Muscle of arm (tissue), 14 donors: ENCODE measurements at places on chromosomes 7 and 10. TPM values are rescaled to one million over a fixed set of nuclear protein-coding genes. Genes with fewer than 3 reads are reported as not detected.

The ZFAND4 gene
- 11.1 TPM for polyA plus RNA-seq

The ACTA2 gene
- 209 TPM for polyA plus RNA-seq

DNA sequence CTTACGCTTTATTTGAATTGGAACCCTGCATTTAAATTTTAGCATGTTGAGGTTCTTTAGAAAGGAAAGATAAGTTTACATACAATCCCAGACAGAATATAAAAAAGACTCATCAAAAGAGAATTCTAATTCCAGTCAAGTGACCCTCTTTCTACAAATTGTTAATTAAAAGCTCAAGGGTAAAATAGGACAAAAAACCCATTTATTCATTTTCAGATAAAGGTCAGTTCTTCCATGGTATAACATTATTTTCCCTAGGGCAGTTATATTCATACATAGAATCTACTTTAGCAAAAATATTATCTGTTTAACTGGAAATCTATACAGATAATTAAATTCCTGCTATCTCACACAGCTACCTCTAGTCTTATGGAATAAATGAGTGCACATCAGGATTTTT lies 137.5 kb upstream of the LAMB4 start:
- no peak for DNase-seq

GRCh38 chr10:3712707-3713106 lies 72.3 kb downstream of the KLF6 start:
- no peak for DNase-seq

DNA sequence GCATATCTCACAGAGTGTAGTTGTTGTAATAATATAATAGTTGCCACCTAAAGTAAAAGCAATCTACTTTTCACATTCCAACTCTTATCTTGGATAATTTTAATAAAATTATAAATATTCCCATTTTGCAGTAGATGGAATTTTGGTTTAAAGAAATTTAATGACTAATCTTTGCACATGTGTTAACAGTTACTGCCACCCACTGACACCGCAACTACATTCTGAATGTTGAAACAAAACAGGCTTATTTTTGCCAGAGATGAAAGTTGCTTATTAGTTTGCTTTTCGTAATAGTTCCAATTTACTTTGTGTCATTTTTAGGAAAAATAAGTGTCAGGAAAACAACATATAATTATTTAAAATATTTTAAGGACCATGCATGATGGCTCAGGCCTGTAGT lies 557.5 kb upstream of the PCDH15 start:
- no peak for DNase-seq

The IFIT1B gene
- polyA plus RNA-seq, result not detected

DNA sequence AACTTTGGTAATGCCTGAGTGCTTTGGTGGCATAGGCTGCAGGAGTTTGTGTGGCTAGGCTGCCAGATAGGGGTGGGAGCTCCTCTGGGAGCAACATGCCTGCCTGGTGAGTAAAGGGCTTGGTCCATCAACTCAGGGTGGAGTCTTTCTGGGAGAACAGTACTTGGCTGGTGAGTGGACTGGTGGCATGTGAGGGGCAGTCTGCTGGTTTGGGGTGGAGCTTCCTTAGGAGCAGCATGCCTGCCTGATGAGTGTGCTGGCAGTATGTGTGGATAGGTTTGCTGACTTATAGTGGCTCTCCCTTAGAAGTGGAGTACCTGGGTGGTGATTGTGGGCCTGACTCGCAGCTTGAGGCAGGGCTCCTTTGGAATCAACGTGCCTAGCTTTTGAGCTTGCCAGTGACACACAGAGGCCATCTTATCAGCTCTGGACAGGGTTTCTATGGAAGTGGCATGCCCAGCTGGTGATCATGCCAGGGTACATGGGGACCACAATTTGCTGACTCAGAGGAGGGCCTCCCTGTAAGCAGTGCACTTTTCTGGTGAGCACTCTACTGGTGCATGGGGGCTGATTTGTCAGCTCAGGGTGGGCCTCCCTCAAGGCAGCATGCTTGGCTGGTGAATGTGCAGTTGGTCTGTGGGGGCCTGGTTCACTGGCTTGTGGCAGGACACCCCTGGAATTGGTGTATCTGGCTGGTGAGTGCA lies 35.0 kb upstream of the SRI start:
- no peak for DNase-seq

The AOAH gene
- polyA plus RNA-seq, result 11.4 TPM

The FAM13C gene
- polyA plus RNA-seq, result 41.6 TPM

- DNase-seq, result no peak
Measured at GRCh38 chr7:78683566-78683965, 769.9 kb downstream of the MAGI2 start.

The ATOH7 gene
- 0.18 TPM for polyA plus RNA-seq

- no peak for DNase-seq
Measured at GRCh38 chr10:25786161-25786560, 147.9 kb upstream of the MYO3A start.

GRCh38 chr10:131921184-131921583 lies 20.4 kb downstream of the PPP2R2D start:
- DNase-seq, result no peak

DNA sequence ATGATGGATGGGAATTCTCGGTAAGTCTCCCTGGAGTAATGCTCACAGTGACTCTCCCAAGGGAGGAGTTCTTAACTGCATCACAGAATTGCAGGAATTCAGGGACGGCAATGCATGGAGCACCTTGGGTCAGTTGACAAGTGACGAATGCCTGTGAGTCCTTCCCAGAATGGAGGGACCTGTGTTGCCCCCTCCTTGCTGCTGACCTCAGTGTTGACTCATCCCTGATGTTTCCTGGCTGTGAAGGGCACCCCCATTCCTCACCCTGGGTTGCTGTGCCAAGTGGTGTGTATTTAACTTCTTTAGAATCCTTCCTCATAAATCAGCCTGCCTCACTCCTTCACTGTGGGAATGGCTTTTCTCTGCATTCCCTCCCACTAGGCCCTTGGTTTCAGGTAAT lies 98.9 kb downstream of the LRMDA start:
- no peak for DNase-seq

The SLC16A9 gene
- polyA plus RNA-seq, result 5.2 TPM

DNA sequence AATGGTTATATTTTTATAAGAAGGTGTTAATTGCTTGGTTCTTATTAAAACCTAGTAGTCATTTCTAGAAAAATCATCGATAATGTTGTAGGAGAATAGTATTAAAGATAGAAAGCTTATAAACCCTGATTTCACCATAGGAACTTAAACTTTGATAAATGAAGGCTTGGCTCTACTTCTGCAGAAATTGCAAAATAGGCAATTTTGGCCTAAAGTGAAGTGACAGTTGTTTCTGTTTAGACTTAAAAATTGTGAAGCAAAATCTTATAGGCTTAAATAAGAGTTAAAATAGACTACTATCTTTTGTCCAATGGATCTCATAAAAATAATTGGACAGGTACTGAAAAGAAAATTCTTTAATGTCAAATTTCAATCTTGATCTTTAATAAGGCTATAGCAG lies 321.6 kb upstream of the FZD8 start:
- no peak for DNase-seq

DNA sequence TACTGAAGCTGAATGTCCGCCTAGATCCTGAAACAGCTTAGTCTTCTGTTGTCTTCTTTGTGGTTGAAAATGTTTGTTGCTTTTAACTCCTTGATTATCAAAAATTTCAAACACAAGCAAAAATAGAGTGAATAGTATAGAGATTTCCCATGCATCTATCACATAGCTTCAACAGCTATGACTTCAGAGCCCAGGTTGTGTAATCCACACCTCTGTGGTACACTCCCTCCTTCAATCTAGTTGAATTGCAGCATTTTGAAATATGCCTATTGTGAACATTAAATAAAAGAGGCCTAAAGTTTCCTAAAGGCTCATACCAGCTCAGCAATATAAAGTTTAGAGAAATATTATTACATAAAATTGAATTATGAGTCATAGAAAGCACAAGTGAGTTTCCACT lies 204.7 kb upstream of the HDAC9 start:
- no peak for DNase-seq

DNA sequence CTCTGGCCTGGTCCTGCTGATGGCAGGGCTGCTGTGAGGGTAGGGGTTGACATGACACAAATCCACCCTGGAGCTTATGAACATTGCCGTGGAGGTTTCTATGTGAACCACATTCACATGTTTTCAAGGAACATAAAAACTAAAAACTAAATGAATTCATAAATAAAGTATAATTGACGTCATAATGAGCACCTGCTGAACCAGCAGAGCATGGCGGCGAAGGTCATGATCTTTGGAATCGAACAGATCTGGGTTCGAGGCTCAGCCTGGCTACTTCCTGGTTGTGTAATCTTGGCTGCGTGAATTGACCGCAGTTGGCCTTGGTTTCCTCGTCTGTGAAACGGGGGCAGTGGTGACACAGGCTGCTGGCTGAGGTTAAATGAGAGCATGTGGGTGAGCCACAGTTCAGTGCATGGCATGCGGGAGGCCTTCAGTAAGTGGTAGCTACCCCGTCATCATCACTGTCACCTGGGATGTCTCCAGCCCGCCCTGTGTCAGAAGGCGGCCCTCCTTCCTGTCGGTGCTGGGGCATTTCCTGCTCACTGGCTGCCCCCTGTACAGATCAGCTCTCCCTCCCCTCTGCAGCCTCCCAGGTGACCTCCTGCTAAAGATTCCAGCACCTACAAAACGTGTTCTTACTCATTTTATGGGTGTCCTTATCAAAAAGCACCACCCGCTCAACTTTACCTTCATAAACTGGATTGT lies 190.3 kb upstream of the SHH start:
- DNase-seq, result no peak

DNA sequence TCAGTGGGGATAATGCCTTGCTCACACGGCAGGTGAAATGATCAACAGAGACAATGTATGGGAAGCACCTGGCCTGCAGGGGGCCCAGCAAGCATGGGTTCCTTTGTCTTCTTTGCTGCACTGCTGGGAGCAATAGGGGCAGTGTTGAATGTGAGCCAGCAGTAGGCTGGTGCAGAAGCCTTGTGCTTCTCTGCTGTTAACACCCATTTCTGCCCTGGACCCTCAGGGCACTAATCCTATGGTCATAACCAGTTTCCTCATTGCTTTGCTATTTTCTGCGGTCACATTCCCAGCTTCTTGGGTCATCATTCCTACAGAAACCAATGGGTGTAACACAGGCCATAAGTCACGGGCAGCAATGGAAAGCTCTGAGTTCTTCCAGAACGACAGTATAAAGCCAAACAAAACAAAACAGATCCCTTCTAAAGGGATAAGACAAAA lies 10.9 kb upstream of the LGI1 start:
- peak; percentile 31 for DNase-seq

- DNase-seq, result no peak
Measured at GRCh38 chr7:147547252-147547897, 1043.2 kb upstream of the C7orf33 start.

DNA sequence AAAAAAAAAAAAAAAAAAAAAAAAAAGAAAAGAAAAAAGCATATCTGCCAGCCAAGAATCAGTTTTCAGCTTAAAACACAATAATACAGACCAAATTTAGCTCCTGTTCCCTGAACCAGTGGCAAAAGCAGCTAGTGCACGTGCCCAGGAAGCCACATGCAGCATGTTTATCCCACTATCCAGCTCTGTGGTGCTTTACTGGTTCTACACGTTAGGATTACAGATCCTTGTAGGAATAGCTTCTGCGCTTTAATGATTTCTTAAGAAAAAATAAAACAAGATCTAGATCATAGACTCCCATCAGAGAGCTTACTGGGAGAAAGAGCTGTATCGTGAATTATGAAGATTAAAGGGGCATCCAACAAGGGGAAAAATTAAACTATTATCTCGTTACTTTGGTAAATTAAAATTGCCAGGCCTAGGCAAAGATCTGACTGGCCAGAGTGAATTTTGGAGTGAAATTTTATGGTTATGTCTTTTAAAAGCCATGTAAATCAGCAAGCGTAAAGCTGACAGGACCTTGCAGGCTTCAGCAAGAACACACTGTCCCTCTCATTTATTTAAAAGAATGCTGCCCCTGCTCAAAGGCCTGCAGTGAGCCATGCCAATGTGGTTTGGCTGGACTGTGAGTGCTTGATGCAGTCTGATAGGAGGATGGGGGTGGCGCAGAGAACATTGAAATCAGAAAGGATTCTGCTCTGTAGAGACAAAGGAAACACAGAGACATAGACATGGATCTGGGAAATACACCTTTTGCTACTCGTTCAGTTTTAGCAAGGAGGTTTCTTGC lies 177.3 kb upstream of the PHYHIPL start:
- DNase-seq, result no peak

DNA sequence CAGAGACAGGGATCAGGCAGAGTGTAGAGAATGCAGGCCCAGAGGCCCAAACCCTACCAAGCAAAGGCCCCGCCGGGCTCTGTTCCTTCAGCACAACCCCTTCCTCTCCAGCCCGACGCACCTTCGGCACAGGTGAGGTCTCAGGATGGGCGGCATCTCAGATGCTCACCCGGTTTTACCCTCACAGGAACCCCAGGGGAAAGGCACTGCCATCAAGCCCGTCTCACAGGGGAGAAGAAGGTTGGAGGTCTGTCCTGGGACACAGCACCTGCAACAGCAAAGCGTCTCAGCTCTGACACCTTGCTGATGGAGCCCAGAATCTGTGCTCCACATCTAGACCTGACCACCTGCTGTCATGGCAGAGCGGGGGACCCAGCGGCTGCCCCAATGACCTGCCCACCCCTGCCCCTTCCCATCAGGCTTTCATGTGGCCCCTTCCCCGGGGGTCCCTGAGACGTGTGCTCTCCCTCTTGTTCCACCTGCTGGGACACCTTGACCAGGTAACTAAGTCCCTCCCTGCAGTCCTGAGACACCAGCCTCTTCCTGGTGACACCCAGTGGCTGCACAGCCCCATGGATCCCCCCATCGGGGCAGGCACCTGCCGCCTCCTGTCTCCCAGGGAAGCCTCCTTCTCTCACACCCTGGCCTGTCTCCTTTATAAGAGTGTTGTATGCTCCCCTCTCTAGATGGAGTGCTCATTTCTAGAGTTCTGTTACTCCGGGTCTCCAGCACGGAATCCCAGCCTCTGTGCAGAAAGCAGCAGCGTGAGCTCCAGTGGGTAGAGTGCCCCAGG lies 315.6 kb downstream of the DNAJB6 start:
- DNase-seq, result no peak
